ENCODE measurements at places on chromosomes 5 and 9. TPM values are rescaled to one million over a fixed set of nuclear protein-coding genes. Genes with fewer than 3 reads are reported as not detected.
A peak's percentile ranks its signal among the peaks of the same experiment; 100 is the strongest.

The FCN2 gene
- not detected for total RNA-seq

The SLC2A6 gene
- 21.7 TPM for total RNA-seq

The OCLN gene
- 45.2 TPM for total RNA-seq

The PPP6C gene
- 10.8 TPM for total RNA-seq

The RLN1 gene
- not detected for total RNA-seq

DNA sequence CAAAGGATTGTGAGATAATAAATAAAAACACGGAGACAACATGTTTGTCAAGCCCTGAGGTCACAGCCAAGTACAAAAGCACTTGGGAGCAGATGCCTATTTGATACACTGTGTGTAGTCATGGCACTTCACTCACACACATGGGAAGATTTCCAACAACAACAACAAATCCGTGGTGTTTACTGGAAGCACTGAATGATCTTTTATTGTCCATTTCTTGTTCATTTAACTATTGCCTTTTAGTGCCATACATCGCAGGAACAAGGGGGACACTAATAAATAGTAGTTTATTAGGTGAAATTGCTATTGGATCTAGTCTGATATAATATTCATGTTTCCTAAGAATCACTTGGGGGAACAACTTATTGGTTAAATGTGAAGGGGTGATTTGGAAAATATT lies 20.4 kb upstream of the GDNF start:
- H3K27me3 ChIP-seq, result peaks cover 33% of the 10 kb centered on the region
- no peaks in the 10 kb centered on the region for H3K36me3 ChIP-seq
- H3K27ac ChIP-seq, result no peak overlapping the region

GRCh38 chr5:1661311-1661710 lies 137.6 kb upstream of the LPCAT1 start:
- DNase-seq, result no peak
- no peak overlapping the region for H3K4me3 ChIP-seq
- H3K4me1 ChIP-seq, result no peaks in the 10 kb centered on the region
- peaks cover 40% of the 10 kb centered on the region for H3K27me3 ChIP-seq
- no peak overlapping the region for H3K27ac ChIP-seq
- H3K36me3 ChIP-seq, result no peaks in the 10 kb centered on the region

- H3K27ac ChIP-seq, result peak overlapping the region; percentile 74
- H3K4me3 ChIP-seq, result peak overlapping the region; percentile 39
- no peaks in the 10 kb centered on the region for H3K36me3 ChIP-seq
Observed at GRCh38 chr9:69379270-69379982, 54.4 kb downstream of the ENTREP1 start.

DNA sequence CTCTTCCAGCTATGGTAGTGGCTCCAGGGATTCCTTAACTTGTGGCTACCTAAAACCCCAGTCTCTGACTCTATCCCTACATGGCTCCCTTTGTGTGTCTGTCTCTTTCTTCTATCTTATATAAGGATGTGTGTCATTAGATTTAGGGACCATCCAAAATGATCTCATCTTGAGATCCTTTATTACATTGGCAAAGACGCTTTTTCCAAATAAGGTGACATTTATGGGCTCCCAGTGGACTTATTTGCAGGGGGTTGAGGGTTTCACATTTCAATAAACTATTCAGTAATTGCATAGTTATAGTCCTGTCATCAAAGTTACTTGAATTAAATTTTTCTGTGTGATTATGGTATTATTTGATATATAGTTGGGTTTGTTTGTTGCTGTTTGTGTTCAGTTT lies 59.2 kb downstream of the NIPBL start:
- peaks cover 23% of the 10 kb centered on the region for H3K4me1 ChIP-seq
- no peak overlapping the region for H3K27ac ChIP-seq
- H3K27me3 ChIP-seq, result no peaks in the 10 kb centered on the region
- no peak overlapping the region for H3K4me3 ChIP-seq
- no peaks in the 10 kb centered on the region for H3K36me3 ChIP-seq
- no peak for DNase-seq

- H3K4me3 ChIP-seq, result no peak overlapping the region
- H3K27me3 ChIP-seq, result peaks cover 6% of the 10 kb centered on the region
- DNase-seq, result no peak
Observed at GRCh38 chr9:99773468-99774138, 48.1 kb upstream of the NR4A3 start.
